ENCODE measurements at places on chromosomes 12 and 14. TPM values are rescaled to one million over a fixed set of nuclear protein-coding genes. Genes with fewer than 3 reads are reported as not detected.

Gene CPNE8
- polyA plus RNA-seq, result 7.5 TPM

Gene OAS2
- polyA plus RNA-seq, result 5.6 TPM

Gene GNPTAB
- polyA plus RNA-seq, result 7.1 TPM

Gene GPRC5A
- 6.5 TPM for polyA plus RNA-seq

Gene WNT1
- polyA plus RNA-seq, result not detected

GRCh38 chr12:6822426-6823135, 960 bp downstream of the GPR162 start:
- no peak for DNase-seq

DNA sequence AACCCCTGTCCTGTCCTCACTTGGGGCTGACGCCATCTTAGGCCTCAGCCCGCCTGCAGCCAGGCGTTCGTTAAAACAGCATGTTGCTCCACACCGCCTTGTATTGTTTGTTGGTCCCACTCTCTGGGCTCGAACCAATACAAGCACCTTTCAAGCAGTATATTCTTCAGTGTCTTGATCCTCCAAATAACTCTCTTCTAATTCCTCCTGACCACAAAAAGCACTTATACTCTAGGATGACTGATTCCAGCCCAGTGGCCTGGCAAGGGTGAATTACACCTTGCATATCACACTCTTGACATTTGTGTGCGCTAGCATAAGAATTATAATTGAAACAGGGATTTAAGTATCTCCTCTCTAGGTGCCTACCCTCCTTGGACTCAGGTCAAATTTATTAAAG, 7.1 kb downstream of the CCER1 start:
- DNase-seq, result no peak

DNA sequence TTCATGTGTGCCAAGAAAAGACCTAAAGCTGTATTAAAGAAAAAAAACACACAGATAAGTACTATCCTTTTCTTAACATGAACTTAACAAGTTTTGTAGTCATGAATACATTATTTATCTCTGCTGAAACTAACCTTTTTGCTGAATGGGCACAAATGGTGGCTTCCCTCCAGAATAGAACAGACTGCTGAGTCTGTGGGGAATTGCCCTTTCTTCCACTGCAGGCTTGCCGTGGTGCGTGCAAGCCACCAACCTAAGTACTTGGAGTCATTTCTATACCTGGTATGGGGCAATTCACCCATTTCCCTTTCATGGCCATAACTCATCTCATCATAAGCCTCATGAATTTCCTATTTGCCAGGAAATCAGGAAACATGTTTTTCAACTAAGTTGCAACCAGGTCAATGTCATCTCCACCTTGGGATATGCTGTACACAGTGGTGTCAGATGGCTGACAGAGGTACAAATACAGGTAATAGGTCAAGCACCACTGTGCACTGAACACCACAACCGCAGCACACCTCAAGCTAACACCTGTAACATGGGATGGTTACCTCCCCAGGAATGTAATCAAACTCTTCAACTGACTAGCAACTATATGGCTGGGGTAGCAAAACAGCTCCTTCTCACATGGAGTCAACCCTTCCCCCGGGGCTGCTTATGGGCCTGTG, 49.9 kb downstream of the CATSPERB start:
- DNase-seq, result no peak

- DNase-seq, result no peak
Observed at GRCh38 chr12:65505386-65506121, 227.1 kb downstream of the MSRB3 start.

- DNase-seq, result peak; percentile 74
Observed at GRCh38 chr12:6688543-6688998, 604 bp downstream of the ZNF384 start.

DNA sequence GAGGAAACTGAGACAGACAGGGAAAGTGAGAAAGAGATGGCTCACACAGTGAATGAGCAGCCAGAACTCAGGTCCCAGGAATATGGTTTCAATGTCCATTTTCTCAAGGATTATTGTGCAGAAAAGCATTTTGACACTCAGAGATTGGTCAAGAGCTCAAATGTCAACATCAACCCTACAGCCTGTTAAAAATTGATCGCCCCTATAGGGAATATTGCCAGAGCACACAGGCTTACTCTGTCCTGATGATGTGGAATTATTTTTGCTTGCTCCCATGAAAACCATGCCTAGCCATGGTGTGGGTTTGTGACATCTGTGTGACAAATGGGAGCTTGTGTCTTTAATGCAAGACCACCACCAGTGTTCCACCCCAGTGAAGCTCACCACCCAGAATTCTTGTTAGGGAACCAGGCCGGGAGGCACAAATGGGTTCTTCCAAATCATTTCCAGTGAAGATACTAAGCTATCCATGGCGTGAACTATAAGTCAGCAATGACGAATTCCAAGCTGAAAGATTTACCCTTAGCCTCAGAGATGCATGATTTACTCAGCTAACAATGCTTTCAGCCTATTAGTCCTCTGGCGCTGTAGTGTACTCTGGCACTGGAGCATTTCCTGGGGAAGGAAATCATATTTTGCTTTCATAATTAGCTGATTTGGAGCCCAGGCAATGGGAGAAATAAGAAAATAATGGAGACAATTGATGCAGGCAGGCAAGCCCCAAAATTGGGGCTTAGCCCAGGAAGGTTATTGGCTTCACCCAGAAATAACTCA, 1188.2 kb upstream of the TMEM132C start:
- no peak for DNase-seq

DNA sequence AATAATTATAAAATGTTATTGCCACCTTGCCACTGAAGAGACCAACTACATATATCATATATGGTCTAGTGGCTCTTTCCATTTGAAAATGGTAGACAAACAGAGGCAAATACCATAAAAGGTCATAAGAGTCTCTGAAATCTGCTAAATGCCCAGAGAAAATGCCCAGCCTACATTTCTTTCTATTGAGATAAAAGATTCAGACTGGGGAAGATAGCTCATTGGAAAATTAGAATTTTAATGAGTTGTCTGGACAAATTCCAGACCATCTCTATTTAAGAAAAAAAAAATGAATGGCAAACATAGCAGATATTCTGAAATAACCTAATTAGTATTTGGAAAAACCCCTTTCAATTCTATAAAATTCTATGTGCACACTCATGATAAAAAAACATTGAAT, 79.9 kb upstream of the BBS10 start:
- DNase-seq, result no peak

DNA sequence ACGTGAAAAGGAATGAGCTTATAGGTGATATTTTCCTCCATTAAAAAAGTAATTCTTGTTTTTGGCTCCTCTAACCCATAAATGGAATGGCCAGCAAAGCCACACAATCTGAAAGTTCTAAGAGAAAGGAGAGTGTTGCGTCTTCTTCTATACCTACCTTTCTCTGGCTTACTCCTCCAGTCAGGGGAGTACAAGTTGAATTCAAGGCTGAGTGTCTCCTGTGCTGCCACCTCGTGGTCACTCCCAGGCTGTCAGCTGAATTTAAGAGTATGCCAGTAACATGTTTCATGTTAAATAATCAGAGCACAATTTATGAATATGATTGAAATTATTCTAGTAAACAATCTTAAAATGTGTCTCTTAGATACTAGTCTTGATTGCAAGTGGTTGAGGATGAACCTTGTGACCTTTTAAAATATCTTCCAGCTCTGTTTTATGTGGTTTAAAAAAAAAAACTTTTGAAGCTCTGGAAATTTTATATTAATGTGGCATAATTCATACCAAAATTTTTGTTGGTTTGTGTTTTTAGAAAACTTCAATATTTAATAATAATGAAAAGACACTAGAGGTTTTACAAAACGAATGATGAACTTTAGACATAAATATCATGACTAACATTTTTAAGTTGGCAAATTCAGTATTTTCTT, 31.7 kb downstream of the PTHLH start:
- peak; percentile 73 for DNase-seq

- DNase-seq, result no peak
Observed at GRCh38 chr12:19572920-19573558, 133.7 kb downstream of the AEBP2 start.

- DNase-seq, result no peak
Observed at GRCh38 chr12:127125607-127126259, 1141.2 kb upstream of the TMEM132C start.

DNA sequence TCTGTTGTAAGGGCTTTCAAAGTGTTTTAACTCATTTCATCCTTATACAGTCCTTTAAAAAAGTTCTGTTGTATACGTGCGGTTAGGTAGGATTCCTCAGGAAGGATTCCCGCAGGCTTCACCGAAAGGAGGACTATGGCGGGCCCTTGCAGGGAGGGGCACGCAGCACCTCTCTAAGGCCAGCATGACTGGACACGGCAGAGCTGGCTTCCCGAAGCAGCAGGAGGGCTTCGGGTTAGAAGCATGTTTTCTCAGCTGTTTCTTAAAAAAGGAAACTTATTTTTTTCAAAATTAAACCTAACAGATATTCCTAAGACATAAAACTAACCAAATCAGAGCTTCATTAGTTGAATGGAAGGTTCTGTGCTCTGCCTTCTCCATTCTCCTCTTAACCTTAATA, 21.3 kb downstream of the IQSEC3 start:
- DNase-seq, result no peak

- no peak for DNase-seq
Observed at GRCh38 chr12:54974279-54974678, 10.3 kb downstream of the TESPA1 start.

DNA sequence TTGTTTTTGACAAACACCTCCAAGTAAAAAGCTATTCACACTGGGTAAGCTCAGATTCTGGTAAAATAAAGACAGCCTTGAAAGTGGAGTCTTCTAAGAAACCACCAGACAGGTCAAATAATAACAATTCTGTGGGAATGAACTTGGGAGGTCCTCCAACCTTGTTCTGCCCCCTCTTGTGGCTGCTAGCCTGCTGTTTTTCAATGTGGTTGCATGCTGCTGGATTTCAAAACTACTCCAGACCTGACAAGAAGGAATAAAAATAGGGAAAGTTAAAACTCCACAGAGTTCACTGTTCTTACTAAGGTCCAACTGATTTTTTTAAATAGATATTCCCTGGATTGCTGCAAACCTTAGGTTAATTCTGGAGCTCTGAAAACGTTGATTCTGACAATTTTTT, 32.2 kb upstream of the RIN3 start:
- no peak for DNase-seq

DNA sequence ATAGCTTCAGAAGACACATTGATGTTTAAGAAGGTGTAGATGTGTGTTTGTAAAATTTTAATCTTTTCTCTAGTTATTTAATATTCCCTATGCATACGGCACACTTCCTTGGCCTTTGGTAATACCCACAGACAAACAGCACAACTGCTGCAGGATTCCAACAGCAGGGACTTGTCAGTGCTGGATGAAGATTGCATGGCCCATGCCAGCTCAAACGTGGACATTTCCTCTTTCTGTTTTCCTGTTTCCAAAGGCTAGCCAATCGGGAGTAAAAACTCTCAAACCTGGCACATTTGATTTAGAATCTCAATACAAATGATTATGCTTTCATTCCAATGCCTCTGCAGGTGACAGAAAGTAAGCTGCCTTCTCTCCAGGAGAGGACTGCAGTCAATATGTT, 22.5 kb upstream of the PDE3A start:
- no peak for DNase-seq

GRCh38 chr12:127881371-127882140, 385.4 kb upstream of the TMEM132C start:
- DNase-seq, result no peak

- peak; percentile 48 for DNase-seq
Observed at GRCh38 chr12:94650143-94651056, at the start of gene TMCC3. Gene TMCC3 (minus strand): TSS chr12:94650557. CDS start chr12:94650430, 127 bp downstream.

- no peak for DNase-seq
Observed at GRCh38 chr14:81550001-81550637, 16.5 kb upstream of the SEL1L start.

GRCh38 chr14:68172627-68173026, 353.0 kb downstream of the RAD51B start:
- no peak for DNase-seq

- no peak for DNase-seq
Observed at GRCh38 chr12:3998397-3998796, 125.2 kb upstream of the PARP11 start.

DNA sequence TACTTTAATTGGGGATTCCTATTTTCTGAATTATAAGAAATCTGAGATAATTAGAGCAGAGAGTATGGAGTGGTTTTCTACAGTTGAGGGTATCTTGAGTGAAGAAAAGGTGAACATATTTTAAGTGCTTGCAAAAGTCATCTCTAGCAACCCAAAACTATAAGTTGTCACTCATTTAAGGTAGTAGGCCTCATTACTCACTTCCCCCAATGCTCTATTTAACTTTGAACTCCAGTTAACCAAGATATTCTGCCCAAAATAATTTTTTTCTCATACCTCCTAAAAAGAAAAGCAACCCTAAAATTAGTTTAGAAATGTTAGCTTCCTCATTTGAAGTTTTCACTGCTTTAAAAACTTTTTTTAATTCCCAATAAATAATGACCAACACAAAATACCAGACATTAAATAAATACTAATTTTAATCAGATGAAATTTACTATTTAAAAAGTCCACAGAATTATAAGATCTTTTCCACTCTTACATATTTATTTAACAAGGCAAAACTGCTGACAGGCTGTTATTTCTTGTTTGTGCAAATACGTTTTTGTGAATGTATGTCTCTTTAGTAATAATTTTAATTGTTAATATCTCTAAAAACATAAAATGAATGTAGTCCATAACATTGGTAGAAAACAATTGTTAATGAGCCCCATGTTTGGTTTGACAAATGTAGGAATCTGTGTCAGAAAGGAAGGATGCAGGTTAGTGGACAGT, 47.8 kb downstream of the VRK1 start:
- no peak for DNase-seq

DNA sequence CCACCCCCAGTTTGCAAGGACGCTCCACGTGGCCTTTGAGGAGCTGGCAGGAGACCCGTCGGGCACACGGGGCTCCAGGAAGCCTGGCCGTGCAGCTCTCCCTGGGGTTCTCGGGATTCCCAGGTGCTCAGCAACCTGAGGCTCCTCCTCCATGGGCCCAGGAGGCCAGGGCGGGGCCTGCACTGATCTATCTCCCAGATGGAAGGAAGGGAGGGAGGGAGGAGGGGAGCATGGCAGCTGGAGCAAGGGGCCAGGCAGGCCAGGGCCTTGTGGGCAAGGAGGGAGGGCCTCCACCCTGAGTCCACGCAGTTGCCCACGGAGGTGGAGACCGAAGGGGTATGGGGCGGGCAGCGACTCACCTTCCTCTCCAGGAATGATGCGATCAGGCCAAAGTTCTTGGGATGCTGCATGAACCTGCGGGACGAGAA, 127.3 kb downstream of the RFLNA start:
- DNase-seq, result peak; percentile 45

DNA sequence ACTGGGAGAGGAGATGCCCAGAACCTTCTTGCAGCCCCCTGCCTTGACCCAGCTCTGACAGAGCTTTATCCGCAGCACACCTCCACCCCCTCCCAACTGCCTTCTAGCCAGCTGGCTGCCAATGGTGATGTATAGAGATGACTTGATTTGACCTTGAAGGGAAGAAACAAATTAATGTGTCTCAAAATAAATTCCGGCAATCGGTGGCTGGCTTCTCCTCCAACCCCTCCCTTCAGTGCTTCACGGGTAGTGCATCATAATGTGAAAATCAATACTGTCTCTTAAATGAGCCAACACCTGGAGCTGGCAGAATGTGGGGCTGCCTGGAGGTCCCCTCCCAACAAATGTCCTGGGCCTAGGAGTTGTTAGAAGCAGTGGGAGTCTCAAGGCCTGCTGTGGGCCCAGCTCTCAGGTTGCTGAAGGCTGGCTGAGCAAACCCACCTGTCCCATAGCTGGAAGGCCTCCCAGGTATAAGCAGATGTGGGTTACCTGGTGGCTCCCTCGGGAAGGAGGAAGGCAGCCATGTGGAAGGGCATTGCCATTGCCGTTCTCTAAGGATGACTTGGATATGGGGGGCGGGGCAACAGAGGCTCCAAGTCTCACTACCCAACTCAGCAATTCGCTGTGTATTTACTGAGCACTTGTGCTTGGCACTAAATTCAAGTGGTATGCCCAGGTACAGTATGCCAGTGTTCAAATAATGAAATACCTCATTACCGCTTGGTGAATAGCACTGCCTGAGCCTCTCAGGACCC, 23.2 kb downstream of the HSPB8 start:
- no peak for DNase-seq

All from ovary (tissue), 10 donors.